Activated CD4-positive, alpha-beta T cell treated with anti-CD3 and anti-CD28 coated beads, Interleukin-2, amount 10 ng/mL, durations not matched to agents 24 days and 14 days (primary cell): ENCODE measurements at places on chromosomes 4 and X. TPM values are rescaled to one million over a fixed set of nuclear protein-coding genes. Genes with fewer than 3 reads are reported as not detected.

Gene AWAT2
- total RNA-seq: not detected in 2 replicates

Gene PCDH19
- total RNA-seq: not detected in 2 replicates

DNA sequence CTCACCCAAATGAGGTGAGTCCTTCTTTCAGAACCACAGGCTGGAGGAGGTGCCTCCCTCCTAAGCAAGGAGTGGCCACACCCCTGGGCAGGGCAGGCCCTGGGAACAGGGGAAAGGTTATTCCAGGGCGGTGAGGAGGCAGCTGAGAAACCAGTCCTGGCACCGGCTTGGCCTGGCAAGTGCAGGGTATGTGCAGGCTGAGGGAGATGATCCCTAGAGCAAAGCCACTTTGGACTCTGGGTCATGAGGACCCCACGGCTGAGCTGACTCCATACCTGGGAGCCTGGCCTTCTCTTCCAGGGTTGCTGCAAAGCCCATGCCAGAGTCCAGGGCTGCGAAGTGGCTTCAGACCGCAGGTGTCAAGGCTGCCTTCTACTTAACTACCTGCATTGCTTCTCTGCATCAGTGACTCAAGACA is 49.5 kb upstream of the HELT start:
- no peak for DNase-seq

DNA sequence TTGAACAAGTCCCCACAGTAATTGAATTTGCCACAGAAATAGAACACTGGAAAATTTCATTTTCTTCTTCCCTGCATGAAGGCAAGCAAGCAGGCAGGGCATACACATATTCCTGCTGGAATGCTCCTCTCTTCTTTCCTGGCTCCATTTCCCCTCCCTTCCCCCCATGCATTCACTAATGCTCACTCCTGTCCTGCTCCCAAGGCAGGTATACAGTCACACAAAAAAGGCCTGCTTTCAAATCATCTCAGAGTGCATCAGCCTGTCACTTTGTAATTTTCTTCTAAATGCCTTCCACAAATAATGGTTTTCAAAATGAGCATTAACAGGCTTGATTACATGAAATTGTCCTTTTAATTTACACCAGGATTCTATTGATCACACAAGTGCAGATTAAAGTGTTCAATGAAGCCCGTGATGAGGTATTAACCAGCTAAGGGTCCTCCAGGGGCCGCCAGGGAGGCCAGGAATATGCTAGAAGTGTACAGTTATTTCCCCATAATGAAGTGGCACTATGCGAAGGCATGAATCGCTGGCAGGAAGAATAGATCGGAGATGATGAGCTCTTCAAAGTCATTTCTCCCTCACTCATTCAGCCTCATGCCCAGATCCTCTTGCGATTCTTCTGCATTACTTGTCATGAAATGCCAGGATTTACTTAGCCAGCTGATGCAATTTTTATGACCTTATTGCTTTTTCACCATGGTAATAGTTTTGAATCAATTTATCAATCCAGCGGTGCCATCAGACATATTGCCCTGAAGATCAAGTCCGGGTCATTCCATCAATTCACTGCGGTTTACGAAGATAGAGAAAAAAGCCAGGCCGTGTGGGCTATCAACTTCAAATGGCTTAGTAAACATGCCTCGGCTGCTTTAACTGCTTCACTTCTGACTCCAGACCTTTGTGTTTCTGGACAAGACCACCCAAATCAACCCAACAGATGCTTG is 243.5 kb downstream of the GPAT3 start:
- no peak for DNase-seq

GRCh38 chr4:10746371-10747171 is 62.0 kb upstream of the CLNK start:
- DNase-seq: no peak

DNA sequence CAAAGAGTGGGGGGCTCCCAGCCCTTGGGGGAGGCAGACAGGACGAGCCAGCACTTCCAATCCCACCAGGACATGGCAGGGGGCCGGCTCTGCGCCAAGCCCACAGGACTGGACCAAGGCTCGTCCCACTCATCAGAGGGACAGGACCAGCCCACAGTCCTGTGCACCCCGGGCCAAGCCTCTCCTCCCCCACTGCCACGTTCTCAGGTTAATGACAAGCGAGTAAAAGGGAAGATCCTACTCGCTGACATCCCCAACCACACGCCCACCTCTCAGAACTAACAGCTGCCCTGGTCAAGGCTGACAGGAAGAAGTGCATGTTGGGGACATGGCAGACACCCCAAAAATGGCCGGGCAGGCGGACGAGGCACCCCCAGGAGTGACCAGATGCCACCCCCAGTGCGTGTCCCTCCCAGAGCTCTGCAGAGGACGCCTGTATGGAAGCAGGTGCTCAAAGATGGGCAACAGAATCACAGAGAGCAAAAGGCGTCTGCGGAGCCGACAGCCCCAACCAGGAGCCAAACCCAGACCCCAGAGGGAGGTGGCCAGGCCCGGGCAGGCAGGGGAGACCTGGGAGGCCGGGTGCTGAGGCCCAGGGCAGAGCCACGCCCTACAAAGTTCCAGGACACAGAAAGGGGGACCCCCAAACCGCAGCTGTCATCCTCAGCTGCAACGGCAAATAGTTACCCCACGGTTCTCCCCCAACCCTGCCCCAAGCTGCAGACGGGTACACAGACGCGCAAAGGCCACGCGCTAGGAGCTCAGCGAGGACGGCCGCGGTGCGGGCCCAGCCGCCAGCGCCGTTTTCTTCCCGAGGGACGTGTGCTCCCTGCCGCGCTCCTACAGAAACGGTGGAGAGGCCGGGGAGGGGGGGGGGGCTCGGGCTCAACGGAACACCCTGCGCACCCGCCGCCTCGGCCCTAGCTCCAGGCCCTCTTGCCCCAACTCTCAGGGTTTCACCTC is 1.7 kb downstream of the CTBP1 start:
- peak; percentile 73 for DNase-seq

DNA sequence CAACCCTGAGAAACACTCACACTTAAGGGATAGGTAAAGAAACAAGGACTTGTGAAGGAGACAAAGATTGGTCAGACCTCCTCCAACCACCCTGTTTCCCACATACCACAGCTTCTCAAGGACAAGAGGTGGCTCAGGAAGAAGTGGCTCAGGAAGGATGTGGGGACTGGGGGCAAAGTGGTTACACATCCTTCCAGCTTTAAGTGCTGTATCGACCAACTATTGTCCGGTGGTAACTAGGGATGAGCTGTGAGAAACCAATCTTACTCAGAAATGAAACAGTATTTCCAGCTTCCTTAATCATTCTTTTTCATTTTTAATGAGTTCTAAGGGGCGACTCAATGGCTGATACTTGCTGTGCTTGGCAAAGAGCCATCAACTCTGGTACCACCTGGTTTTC is 8.5 kb upstream of the LHFPL1 start:
- no peak for DNase-seq

GRCh38 chrX:72666451-72666850 is 47.7 kb downstream of the PHKA1 start:
- no peak for DNase-seq

Gene ASMT
- total RNA-seq: 0.21 TPM in 1 of 2 replicates, not detected in the other

Gene CACNA1F
- 0.07 and 0.14 TPM in 2 replicates for total RNA-seq

- DNase-seq: no peak
Measured at GRCh38 chr4:114479595-114479994, 119.0 kb upstream of the UGT8 start.

- DNase-seq: no peak
Measured at GRCh38 chrX:17617806-17618205, 119.5 kb upstream of the SCML1 start.

DNA sequence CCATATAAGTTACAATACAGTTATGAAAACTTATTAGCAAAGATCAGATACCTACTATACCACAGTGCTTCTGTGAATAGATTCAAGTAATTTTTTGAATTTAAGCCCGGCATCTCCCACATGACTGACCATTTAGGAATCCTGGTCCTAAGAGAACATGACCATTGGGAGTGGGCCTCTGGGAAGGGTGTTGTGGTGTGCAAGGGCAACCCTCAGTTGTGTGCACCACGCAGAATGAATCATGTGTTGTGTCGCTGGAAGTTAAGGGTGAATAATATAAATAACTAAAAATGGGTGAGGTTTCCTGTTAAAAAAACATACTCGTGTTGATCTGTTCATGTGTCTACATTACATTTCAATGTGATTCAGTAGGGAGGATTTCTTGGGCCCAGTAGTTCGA is 15.5 kb downstream of the CPE start:
- DNase-seq: no peak

DNA sequence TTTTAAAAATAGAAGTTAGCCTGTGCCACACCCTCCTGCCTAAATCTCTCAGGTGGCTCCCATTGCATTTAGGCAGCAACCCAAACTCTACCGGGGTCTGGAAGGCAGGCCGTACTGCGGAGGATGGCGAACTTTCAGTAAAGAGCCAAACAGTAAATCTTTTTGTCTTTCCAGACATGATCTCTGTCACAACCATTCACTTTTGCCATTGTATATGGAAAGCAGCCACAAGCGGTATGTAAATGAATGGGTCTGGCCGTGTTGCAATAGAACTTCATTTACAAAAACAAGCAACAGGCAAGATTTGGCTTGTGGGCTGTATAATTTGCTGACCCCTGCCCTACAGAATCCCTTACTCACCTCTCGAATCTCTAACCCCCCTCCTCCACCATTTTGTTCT is 3.3 kb downstream of the RADX start:
- no peak for DNase-seq

Gene TBC1D9
- not detected in 2 replicates for total RNA-seq

- DNase-seq: no peak
Measured at GRCh38 chr4:85423431-85423830, 51.5 kb upstream of the ARHGAP24 start.

GRCh38 chrX:118216087-118216486 is 99.5 kb upstream of the KLHL13 start:
- no peak for DNase-seq

DNA sequence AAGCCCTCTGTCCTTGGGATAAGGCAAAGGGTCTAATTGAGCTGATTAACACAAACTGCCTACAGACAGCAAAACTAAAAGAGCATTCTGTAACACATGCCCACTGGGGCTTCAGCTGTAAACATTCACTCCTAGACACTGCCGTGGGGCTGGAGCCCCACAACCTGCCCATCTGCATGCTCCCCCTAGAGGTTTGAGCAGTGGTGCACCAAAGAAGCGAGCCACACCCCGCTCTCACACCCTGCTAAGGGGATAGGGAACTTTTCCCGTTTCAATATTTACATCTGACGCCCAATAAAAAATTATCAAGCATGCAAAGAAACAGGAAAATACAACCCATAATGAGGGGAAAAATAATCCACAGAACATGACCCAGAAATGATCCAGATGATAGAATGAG is 46.9 kb upstream of the HSD17B10 start:
- peak; percentile 53 for DNase-seq

- no peak for DNase-seq
Measured at GRCh38 chrX:146602246-146602645, 207.3 kb upstream of the CXorf51B start.

Gene RFC1
- total RNA-seq: 81.6 and 83.0 TPM in 2 replicates

Gene KCNIP4
- not detected in 2 replicates for total RNA-seq

DNA sequence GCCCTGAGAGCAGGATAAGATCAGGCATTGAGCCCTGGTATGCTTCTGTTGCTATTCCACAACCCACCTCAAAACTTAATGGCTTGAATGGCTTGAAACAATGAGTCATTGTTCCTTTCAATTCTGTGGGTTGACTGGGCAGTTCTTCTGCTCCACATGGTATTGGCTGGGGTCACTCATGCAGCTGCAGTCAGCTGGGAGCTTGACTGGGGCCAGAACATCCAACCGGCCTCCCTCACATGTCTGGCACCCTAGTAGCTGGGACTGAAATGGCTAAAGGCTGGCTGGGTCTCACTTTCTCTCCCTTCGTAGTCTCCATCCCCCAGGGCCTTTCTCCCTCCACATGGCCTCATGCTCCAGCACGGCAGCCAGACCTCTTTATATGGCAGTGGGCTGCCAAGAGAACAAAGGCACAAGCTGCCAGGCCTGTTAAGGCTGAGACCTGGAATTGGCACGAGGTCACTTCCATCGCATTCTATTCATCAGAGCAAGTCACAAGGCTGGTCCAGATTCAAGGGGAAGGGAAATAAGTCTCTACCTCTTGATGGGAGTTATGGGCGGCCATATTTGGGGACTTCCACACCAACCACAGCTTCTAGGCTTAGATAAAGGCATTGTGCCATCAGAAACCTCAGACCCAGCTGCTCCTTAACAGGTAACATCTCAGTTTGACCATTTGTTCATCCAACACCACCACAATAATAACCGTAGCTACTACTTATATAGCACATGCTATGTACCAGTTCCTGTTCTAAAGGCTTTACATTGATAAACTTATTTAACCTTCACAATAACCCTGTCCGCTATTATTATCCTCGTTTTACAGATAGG is 159.7 kb upstream of the ATP6AP2 start:
- DNase-seq: no peak

Gene NXF3
- total RNA-seq: not detected in 2 replicates

GRCh38 chr4:7425591-7426468 is 8.9 kb downstream of the PSAPL1 start:
- no peak for DNase-seq

Gene GPR143
- not detected in 2 replicates for total RNA-seq

Gene SLC16A2
- 0.40 and 0.58 TPM in 2 replicates for total RNA-seq

- DNase-seq: peak; percentile 84
Measured at GRCh38 chrX:71492231-71493065, 40.5 kb upstream of the OGT start.

- DNase-seq: no peak
Measured at GRCh38 chrX:2732076-2732475, 19.8 kb upstream of the XG start.

DNA sequence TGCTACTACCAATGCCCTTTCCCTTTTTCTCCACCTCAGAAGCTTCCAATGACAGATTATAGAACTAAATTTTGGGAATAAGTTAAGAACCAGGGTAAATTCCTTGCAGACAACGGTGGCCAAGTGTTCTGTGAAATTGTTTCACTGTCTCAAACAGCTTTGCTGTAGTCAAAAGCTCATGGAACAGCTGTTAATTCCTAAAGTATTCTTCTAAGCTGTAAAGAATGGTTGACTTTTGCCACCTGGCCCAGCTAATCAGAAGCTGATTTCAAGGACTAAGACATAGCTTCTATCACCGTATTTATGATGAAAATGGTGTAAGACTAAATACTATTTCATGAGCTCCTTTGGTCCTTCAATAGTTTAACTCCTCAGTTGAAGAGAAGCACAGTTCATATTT is 297.5 kb downstream of the IL1RAPL2 start:
- no peak for DNase-seq

Gene VCX2
- not detected in 2 replicates for total RNA-seq

GRCh38 chr4:18214411-18215055 is 193.0 kb upstream of the LCORL start:
- no peak for DNase-seq

GRCh38 chrX:129686422-129686948 is 31.7 kb upstream of the APLN start:
- peak; percentile 28 for DNase-seq

Gene ADH1A
- not detected in 2 replicates for total RNA-seq

GRCh38 chr4:15898902-15899301 is 39.6 kb downstream of the FGFBP1 start:
- no peak for DNase-seq

DNA sequence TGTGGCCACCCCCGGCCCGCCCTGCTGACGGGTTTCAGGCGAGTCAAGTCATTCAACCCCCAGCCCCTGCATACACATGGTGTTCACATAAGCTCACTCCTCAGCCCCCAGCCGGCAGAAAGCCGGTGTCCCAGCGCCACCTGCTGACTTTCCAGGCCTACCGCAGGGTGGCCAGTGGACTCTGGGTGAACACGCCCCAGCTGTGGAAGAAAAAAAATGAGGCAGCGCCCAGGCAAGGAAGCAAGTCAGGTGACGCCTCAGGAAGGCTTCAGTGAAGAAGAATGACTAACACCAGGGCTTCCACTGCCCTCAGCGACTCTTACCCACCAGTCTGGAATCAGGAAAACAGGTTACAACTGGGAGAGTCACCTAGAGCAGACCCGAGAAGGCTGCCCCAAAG is 15.8 kb downstream of the BCAP31 start:
- DNase-seq: peak; percentile 82

- no peak for DNase-seq
Measured at GRCh38 chr4:39375478-39375877, 9.3 kb upstream of the RFC1 start.

Gene TMSB15C
- total RNA-seq: 3.1 and 3.6 TPM in 2 replicates
